ENCODE measurements at places on chromosomes 3 and 15.
A peak's percentile ranks its signal among the peaks of the same experiment; 100 is the strongest.

GRCh38 chr3:71537211-71537611, 46.3 kb downstream of the FOXP1 start:
- DNase-seq: peak; percentile 89

- DNase-seq: no peak
These were observed 958 bp downstream of the GLDN start for GRCh38 chr15:51342227-51342999.

DNA sequence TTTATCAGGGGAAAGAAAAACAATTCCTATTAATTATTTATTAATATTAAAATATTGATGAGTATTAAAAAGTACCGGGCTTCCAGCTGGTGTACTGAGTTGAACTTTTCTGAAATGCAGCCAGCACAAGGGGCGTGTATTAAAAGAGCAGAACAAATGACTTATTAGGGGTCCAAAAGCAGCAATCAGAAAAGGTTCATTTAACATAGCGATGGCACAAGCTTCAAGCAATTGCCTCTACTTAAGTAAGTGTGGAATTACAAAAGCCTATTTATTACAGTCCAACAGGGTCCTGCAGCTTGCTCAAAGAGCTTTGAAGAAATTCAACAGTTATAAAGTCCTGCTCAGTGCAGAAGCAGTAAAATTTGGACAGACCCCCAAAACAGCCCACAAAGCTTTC, 285.6 kb downstream of the EPHA3 start:
- DNase-seq: no peak

- DNase-seq: no peak
These were observed 82.9 kb downstream of the THBS1 start for GRCh38 chr15:39663704-39664250.

DNA sequence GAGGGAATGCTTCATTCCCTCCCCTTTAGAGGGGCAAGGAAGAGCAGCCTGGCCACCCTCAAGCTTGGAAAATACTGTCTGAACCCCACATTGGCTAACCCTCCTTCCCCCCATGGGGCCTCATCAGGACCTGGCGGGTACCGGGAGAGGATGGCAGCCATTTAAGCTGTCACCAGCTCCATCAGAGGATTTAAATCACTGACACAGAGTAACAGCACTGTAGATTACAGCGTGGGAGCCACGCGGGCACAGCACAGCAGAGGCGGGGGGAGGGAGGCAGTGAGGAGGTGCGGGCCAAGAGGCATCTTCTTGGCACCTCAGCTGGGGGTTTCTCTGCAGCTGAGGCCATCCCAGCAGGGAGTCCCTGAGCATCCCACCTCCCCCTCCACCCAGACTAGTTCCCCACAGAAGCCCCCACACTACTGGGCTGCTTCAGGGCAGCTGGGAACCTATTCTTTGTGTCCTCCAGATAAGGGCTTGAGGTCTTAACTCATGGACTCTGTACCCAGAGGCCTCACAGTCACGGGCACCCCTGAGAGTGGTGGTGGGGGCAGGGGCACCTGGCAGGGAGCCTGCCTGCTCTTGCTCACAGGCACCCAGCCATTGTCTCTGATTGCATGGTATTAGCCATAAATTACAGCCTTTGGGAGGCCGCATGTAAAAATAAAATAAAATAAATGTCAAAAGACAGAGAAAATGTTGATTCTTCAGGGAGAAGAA, 21.9 kb upstream of the CACNA2D2 start:
- DNase-seq: no peak

GRCh38 chr3:29486917-29487316, 206.0 kb downstream of the RBMS3 start:
- DNase-seq: no peak

DNA sequence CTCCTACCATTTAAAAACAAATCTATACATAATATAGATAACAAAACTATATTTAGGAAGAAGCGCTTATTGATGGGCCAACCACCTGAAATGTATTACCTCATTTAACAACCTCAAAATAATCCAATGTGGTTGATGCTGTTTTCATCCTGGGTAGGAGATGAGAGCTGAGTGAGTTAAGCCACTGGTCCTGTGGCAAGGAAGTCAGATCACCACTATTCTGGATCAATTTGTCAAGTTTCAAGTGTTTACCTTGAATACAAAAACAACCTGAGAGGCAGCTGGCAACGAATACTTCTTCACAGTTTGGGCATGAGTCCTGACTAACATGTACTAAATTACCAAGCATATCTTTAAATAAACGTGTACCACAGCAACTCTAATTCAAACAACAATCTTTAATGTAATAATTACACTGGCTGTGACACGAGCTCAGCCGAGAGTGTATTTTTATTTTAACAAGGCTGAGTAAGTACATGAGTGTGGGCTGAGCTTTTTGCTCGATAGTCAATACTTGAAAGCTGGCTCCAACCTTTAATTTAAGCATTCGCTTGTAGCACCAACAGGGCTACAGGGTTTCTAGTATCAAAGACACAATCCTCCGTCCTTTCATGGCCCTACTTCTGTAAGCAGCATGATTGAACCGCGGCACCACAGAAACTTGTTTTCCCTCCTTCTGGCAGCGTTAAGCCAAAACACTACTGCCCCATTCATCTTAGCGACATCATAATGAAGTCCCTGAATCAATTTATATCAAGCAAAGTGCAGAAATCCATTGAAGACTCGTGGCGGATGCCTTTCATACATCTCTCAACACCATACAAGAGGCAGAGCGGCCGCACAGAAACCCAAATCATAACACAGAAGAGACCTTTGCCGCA, 93.8 kb upstream of the ICE2 start:
- DNase-seq: no peak

DNA sequence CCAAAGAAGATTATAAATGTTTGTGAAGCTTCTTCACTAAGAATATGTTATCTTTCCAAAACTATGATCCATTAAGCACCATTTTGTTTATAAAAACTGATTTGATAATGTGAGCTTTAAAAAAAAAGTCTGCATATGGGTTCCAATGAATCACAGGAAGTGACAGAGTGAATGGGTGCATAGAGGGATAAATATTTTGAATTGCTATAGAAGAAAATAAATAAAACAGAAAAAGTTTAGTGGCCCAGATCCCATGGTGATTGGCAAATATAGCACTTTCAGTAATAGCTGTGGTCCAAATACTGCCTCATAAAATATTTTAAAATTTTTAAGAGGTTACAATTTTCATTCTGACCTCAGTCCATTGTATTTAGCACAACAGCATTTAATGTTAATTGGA, 19.2 kb downstream of the CPA3 start:
- DNase-seq: peak; percentile 25

GRCh38 chr3:56107157-56107556, 361.1 kb downstream of the ERC2 start:
- no peak for DNase-seq

DNA sequence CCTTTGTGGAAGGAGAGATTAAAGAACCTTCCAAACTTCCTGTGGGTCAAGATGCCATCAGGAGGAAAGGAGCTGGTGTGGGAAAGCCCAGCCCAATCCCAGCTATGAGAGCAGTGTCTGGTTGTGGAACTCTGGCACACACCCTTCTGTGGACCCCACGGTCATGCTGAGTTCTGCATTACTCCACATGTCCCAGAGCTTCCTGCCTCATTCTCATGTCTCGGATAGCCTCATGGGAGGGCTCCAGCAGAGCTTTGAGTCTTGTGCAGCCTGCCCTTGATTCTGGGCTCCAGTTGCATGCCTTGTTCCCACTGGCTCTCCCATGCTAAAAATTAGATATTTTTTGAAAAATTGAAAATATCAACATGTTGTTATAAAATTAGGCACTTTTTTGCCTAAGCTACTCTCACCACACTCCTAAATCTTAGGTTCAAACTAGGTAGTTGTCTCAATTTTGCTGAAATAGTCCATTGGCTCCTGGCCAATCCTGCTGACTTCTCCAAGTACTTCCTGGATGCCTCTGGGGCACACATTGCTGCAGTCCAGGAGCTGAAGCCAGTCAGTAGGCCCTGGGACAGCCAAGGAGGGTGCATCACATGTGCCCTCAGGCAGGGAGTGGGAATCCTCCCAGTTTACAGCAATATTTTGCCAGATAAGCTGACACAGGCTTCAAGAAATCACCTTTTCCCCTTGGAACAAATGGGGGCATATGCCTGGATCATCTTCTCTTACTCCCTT, 144.3 kb downstream of the EEFSEC start:
- DNase-seq: peak; percentile 37

- DNase-seq: no peak
These were observed 38.3 kb downstream of the LRRFIP2 start for GRCh38 chr3:37136067-37136466.

DNA sequence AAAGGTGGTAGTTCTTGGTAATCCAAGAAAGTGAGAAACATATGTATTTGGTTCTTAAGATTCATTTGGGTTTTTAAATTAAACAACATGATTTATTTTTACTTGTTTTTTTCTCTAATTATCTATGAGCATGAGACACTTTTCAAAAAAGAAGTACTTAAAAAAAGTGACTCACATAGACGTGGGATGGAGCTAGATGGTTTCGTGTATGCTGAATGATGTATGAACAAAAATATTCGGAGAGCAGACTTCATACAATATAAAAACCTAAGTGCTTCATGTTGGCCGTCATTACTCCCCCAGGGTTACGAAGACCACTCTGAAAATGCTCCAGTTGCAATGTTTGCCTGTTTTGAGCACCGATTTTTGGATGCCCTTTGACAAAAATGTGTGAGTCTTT, 90.9 kb downstream of the RORA start:
- no peak for DNase-seq

DNA sequence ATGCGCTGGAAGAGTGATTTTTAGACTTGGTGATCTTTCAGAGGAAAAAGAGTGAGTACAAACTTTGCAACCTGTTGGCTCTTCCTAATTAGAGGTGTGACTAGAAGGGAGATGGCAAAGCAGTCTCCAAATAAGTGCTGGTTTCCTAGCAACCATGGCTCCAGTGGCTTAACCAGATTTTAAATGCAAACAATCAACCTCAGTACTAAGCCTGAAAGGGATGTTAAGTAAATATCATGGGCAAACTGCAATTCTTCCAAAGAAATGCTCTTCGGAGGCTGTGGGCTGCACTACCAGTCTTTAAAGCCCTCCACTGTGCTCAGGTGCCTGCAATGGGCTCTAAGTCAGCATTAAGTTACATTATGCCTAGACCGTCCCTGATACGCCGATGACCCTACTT, 678.1 kb upstream of the CCDC54 start:
- DNase-seq: no peak

DNA sequence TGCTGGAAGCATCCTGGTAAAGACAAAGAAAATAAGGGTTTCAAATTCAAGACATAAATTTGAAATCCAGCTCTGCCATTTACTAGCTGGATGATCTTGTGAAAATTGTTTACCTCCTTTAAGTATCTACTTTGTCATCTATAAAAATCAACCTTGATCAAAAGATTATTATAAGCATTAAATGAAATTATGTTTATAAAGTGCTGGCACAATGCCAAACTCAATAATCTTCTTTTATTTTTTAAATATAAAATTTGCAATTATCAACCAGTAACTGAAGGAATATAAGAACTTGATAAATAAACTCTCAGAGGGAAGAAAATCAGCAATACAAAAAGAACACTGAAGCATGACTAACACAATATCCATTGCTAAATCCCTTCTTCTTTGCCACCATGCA, 25.8 kb downstream of the C3orf33 start:
- no peak for DNase-seq

DNA sequence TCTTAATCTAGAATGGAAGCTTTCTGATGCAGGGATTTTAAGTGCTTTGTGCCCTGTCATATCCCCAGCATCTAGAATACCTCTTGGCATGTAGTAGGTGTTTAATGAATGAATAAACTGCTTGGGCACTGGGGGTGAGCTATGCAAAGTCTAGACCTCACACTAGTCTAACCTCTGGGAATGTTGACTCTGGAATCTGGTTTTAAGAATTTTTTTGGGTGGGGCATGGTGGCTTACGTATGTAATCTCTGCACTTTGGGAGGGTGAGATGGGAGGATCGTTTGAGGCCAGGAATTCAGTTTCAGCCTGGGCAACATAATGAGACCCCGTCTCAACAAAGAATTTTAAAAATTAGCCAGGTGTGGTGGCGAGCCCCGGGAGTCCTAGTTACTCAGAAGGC, 146.3 kb upstream of the RGMA start:
- no peak for DNase-seq

DNA sequence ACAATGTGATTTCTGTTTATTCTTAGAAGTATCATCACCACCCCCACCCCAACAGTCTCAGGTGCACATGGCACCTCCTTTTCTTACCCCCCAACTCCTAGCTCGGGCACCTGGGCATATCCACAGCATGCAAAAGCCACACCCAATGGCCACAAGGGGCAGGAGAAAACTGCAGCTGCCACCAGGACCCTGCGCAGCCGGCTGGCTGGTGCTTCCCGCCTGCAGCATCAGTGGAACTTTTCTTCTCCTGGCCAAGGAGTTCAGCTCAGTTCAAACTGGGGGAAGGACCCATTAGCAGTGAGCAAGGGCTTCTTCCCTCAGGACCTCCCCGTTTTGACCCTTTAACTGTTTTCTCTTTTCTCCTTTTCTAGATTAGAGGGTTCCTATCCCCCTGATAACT, 44.8 kb downstream of the TM4SF18 start:
- no peak for DNase-seq

- no peak for DNase-seq
These were observed 29.6 kb upstream of the EHHADH start for GRCh38 chr3:185283374-185283935.

DNA sequence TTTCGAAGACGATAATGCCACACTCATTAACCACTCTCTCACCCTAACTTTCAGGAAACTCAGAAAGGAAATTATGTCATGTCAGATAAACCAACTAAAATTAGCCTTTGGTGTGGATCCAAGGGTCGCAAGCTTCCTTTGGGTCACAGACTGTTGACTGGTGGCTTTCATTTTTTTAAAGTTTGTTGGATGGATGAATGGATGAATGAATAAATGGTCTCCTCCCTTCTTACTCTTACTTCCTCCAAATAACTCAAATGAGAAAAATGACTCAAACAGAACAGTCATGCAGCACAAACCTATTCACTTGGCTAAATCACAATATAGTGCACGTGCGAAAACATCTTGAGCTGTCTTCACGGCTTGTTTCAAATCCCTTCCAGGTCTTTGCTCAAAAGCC, 82.9 kb upstream of the HACD2 start:
- no peak for DNase-seq

- no peak for DNase-seq
These were observed 267.3 kb downstream of the FOXP1 start for GRCh38 chr3:71316066-71316777.

- no peak for DNase-seq
These were observed 121.5 kb upstream of the GALNT15 start for GRCh38 chr3:16052964-16053363.

- no peak for DNase-seq
These were observed 214.7 kb upstream of the ZBTB20 start for GRCh38 chr3:115361806-115362205.

GRCh38 chr3:131705558-131706051, 202.8 kb upstream of the MRPL3 start:
- DNase-seq: no peak

Measured in GM04504 (cell line).